ENCODE measurements at places on chromosomes 2 and 18.

DNA sequence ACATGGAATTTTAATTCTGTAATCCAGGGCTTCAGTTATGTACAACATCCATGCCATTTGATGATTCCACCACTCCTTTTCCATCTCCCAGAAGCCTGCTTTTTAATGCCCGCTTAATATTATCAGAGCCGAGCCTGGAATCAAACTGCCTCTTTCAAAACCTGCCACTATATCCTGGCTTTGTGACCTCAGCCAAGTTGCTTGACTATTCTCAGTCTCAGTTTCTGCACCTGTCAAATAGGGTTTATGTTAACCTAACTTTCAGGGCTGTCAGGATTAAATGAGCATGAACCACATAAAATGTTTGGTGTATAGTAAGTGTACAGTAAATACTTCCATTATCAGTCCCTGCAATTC lies 108.7 kb downstream of the XRCC5 start:
- no peak for DNase-seq

GRCh38 chr18:38690626-38691025 lies 1125.0 kb upstream of the CELF4 start:
- no peak for DNase-seq

DNA sequence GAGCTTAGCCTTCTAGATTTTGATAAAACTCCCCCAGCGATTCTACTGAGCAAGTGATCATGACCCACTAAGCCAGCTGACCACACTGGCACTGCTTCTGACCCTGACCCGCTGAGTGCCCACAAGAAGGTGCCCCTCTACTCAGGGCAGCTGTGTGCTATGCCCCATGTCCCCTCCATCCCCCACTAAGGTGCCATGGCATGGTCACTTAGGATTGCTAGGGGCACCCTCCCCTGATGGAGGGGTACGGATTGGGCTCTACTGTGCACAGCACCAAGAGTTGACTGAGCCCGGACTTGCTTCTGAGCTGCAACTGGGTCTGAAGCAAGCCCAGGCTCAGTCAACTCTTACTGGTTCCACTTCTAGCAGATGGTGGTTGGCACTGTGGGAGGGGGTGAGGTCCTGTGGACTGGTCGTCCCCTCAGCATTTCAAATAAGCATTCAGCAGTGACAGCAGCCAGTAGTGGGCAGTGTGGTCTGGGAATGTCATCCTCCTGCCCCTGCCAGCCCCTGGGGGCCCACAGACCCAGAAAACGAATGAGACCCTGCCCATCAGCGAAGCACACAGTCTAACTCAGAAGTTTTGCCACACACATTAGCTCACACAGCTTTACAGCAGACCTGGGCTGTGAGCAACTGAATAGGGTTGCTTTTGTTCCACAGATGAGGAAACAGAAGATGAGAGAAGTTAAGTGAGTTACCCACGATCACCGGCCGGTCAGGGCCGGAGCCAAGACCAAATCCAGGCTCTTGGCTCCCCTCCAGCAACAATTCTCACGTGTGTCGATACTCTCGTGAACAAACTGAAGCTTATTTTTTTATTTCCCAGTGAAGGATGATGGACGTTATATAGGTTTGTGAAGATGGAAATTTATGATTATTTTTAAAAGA lies 52.1 kb upstream of the FOSL2 start:
- no peak for DNase-seq

DNA sequence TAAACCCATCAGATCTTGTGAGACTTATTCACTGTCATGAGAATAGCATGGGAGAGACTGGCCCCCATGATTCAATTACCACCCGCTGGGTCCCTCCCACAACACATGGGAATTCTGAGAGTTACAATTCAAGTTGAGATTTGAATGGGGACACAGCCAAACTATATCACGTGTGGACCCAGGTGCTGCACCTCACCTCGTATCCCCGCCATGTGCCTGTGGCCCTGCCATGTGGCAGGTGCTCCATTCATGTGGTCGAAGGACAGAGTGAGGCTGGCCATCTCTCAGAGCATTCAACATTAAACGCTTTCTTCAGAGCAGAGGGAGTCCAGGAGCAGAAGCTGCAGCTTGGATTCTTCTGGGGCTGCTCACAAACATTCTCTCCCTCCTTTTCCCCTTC lies 32.3 kb downstream of the MROH2A start:
- no peak for DNase-seq

GRCh38 chr2:105714141-105714540 lies 30.6 kb upstream of the NCK2 start:
- no peak for DNase-seq

DNA sequence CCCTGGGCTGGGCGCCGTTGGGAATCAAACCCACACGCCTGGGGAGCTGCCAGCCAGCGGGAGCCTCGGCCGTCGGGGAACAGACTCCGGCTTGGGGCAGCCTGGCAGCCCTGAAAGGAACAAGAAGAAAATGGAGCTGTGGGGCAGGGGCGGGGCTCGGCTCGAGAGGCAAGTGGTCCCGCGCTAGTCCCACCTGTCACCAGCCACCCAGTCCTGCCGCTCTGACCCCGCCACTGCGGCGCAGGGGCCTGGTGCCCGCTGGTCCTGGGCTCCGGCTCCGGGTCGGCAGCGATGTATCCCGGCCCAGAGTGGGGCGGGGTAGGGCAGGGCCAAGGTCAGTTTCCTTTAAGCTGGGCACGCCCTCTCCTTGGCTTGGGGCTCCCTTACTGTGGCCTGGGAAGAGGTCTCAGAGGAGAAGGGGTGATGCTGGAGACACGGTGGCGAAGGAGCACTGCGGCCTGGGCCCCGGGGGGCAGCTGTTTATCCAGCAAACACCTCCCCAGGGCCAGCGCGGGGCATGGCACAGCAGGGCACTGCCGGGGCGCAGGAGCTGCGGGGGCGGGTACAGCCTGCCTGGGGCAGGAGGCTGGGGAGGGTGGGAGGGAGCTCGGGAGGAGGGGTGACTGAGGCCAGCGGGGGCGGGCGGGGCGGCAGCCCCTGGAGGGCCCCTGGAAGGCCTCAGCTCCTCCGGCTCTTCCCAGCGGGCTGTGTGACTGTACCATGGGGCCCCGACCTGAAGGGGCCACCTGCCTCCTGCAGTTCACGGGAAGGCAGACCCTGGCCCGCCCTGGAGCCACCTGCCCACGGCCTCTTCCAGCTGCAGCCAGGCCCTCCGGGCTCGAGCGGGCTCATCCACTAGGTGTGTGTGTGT lies 15.6 kb downstream of the ODC1 start:
- no peak for DNase-seq

- no peak for DNase-seq
Observed at GRCh38 chr2:224555823-224556366, 29.3 kb downstream of the CUL3 start.

DNA sequence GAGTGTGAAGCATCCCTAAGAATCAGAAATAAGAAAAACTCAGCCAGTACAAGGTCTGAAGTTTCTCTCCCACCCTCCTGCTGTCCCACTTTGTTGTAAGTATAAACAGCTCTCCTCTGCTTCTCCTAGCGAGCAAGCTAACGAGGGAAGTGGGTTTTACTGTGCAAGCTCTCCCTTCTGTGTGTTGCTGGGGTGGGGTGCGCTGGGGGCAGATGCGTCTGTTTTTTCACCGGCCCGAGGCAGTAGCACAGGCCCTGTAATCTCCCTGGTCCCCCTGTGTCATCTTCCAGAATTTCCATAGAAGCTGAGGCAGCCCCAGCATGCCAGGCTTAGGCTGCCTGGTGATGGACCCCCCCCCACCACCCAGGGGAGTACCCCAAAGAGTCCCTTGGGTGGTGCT lies 9.4 kb upstream of the CXCR4 start:
- no peak for DNase-seq

DNA sequence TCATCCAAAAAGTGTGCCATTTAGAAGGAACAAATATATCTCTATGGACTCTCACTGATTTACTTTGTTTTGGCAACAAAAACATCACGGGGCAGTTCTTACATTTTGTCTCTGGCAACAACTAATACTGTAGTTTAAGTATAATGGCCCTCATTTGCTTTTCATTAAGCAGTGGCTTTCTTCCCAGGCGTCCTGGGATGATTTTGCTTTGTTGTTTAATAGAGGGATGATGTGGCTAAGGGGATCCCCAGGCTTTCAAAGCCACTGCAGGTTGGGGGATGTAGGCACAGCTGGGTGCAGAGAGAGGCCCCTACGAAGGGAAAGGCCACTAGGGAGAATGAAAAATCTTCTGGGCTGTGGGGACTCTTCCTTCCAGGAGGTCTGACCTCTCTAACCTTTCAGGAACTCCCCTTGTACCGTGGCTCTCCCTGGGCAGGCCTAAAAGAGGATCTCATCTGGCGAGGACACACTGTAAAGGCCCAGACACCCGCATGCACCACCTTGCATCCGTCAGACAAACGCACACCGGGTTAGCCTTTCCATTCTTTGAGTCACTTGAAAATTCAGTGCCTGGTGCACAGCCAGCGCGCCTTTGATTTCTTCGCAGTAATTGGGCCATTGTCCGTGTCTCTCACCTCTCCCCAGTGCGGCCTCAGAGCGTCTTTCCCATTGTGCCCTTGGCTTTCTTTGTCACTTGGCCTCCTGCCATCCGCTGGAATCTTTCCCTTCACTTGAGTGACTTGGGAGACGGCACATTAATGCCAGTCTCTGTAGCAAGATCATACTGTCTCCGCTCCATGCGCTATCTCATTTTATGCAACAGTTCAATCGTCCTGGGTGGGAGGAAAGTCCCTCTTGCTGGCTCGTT lies 40.3 kb upstream of the AFF3 start:
- DNase-seq, result no peak

GRCh38 chr18:59276047-59276446 lies 2.8 kb upstream of the RAX start:
- DNase-seq, result no peak

DNA sequence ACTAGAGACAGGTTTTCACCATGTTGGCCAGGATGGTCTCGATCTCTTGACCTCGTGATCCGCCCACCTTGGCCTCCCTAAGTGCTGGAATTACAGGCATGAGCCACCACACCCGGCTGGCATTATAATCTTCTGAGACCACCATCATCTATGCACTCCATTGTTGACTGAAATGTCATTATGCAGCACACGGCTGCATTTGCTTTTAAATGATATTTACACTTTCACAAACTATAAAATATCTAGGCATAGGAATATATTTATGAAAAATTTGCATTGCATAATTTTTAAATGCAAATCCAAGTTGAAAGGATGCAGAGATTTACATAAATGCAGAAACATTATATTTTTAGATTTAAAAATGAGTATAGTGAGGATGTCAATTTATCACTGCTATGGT lies 30.0 kb upstream of the ANKRD44 start:
- DNase-seq, result no peak

- no peak for DNase-seq
Observed at GRCh38 chr18:58241877-58242276, 197.9 kb downstream of the NEDD4L start.

GRCh38 chr2:23806201-23806600 lies 120.7 kb downstream of the ATAD2B start:
- no peak for DNase-seq

DNA sequence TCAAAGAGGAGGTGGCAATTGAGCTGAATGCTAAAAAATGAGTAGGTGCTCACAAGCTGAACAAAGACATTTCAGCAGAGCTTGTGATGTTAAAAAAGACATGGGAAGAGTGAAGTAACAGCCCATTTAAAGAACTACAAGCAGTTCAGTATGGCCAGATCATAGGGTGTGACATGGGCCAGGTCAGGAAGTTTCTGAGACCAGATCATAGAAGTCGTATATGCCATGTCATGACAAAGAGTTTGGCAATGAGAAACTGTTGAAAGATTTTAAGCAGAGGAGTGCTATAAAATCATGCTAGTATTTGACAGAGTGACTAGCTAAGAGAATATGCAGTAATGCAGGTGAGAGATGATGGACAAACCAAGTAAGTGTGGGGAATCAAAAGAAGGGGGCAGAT lies 7.3 kb upstream of the PELI1 start:
- no peak for DNase-seq

DNA sequence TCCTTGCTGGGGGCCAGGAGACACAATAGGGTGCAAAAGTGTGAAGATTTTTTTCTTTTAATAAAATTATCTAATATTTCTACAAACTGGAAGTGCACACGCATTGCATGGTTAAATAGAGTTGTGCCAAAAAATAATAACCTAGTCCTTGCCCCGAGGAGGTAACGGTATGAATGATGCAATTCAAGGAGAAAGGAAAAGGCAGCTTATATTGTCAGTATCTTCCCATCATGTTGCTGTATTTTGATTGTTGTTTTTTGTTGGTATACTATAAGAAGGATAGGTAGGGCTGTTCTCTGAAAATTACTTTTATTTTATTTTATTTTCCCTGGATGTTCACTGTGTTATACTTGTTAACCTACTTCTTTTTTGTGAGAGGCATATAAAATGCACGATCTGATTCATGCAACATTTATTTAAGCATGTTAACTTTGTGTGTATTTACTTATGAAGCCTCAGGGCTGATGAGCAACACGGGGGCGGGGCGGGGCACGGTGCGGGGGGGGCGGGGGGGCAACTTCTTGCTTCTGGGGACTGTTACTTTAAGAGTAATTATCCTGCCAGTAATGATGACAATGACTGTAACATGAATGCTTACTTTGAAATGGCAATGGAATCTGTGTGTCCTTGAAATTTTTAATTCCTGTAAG lies 118.6 kb downstream of the AQP4 start:
- no peak for DNase-seq

DNA sequence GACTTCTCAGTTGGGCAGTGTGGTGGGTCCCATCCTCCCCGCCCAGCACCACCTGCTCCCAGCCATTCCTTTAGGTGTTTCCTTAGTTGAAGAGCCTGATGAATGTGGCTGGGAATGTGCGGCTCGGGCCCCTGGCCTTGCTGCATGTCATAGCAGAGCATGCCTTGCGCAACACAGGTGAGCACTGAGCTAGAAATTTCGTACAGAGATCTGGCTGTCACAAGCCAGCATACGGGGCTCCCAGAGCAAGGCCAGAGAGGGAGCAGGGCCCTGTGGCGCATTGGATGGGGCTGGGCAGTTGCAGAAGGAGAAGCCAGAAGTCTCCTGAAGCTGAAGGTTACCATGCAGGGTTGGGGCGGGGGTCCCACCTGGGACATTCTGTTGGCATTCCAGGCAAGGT lies 129.7 kb downstream of the WDSUB1 start:
- DNase-seq, result no peak

- no peak for DNase-seq
Observed at GRCh38 chr2:180443888-180444287, 436.8 kb upstream of the CWC22 start.

GRCh38 chr2:205115511-205115910 lies 566.8 kb upstream of the NRP2 start:
- no peak for DNase-seq

GRCh38 chr2:175156534-175156933 lies 11.5 kb downstream of the ATF2 start:
- no peak for DNase-seq

DNA sequence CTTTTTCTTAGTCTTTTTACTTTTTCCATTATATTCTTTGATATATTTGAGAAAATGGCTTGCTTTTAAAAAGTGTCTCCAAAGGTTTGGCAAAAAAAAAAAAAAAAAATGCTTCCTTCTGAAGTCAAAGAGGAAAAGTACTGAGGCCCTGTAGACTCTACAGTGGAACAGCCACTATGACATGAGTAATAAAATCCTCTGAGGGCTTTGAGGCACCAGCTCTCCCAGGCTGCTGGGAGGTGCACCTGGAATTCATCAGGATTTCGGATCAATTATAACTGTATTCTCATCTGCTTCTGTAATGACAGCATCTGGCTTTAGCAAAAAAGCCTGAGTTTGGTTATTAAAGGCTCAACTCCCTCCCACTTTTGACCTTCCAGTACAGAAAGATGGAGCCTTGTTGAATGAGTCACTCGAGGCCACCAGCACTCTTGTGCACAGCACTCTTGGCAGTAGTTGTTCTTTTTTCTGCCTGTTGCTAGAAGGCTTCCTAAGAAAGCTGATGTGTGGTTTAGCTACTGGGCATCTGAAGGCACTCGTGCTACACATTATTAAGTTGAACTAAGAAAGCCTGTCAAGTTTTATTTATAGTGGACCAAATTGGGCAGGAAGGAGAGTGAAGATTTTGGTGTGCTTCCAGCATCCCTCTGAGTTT lies 131.3 kb downstream of the PRPF40A start:
- DNase-seq, result no peak

All from stimulated activated naive CD4-positive, alpha-beta T cell (primary cell).